GM23338 (cell line): ENCODE measurements at places on chromosomes 7 and 10. TPM values are rescaled to one million over a fixed set of nuclear protein-coding genes. Genes with fewer than 3 reads are reported as not detected.

DNA sequence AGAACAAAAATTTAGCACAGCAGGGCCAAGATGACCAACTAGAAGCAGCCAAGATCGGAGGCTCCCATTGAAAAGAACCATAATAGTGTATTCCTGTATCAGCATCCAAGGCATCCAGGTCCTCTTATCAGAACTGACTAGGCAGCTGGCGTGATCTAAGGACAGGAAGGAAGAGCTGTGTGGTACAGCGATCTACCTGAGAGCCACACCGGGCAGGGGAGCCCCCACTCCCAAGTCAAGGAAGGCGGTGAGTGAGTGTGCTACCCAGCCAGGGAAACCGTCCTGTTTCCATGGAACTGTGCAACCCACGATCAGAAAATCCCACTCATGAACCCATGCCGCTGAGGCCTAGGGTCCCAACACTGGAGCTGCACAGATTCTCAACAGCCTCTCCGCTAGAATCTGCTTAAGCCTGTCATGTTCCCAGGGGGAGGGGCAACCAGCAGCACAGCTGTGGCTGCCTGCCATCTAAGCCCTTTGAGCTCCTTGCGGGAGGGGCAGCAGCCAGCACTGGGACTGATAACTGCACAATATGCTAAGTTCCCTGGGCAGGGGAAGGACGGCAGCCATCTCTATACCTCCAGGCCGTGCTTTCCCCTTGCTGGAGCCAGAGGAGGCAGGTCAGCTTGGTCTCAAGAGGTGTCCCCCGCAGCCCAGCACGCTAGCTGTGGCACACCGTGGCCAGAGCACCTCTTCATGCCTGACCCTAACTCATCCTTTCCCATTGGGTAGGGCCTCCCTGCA, 213.0 kb upstream of the SMIM30 start:
- peak; percentile 65 for DNase-seq

The TMEM273 gene
- polyA plus RNA-seq = not detected in 2 replicates

DNA sequence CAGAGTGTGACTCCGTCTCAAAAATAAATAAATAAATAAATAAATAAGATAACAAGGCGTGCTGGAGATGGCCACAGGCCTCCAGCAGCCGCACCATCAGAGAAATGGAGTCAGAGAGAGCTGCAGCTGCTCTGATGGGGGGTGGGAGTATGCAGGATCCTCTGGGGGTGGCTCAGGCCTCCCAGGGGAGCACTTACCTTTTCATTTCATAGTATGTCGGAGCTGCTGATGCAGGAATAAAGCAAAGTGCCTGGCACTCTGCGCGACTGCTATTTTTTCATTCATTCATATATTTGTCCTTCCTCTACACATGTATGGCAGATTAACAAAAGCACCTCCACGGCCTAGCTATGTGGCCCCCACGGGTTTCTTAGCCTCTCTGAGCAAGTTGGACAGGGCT, 175.9 kb downstream of the CUX1 start:
- no peak for DNase-seq

DNA sequence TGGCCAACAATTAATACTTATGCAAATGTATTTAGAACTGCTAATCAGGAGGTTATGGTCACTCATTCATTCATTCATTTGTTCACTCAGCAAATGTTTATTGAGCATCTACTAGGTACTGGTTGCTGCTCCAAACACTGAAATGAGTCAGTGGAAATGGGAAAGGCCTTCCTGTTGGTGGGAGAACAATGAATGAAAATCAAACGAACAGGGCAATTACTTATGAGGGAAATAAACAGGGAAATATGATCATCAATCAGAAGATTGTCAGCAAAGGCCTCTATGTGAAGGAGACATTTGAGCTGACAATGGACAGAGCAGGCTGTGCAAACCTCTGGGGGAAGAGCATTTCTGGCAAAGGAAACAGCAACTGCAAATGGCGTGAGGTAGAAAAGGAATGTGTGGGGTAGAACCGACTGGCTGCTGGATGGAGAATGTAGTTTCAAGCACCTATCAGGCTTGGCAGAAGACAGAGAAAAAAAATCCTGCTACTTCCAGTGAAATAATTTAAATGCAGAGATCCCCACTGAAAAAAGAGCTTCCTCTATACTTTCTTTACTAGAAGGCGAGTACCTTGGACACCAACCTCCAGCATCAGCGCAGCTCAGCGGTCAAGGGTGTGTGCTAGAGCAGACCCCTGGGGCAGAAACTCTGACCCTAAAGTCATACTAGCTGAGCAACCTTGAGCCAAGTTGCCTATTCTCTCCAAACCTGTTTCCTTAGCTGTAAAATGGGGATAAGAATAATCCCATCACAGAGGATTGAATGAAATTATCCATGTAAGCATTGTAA, 108.8 kb upstream of the EEPD1 start:
- no peak for DNase-seq

The ZNF282 gene
- 7.2 and 7.4 TPM in 2 replicates for polyA plus RNA-seq

DNA sequence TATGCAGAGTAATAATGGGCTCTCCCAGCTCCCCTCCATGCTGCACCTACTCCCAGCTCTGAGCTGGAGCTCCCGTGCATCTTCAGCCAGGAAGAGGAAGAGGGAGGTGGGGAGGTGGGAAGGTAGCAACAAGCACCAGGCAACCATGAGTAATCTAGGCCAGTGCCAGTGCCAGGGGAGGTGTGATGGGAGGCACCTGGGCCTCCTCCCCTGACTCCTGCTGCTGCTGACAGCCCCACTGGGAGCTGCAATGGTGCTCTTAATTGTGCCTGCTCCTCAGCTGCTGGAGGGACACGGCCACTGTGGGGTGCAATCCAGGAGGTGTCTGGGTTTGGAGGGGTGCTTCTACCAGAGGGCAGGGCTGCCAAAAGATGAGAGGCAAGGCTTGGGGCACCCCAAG, 243.0 kb downstream of the PLXNA4 start:
- DNase-seq = no peak

GRCh38 chr7:103379270-103379975, 32.0 kb downstream of the PSMC2 start:
- DNase-seq = no peak
